ENCODE measurements at places on chromosomes 6 and 20.

GRCh38 chr6:143642403-143642802, 35.4 kb upstream of the PHACTR2 start:
- DNase-seq, result no peak

DNA sequence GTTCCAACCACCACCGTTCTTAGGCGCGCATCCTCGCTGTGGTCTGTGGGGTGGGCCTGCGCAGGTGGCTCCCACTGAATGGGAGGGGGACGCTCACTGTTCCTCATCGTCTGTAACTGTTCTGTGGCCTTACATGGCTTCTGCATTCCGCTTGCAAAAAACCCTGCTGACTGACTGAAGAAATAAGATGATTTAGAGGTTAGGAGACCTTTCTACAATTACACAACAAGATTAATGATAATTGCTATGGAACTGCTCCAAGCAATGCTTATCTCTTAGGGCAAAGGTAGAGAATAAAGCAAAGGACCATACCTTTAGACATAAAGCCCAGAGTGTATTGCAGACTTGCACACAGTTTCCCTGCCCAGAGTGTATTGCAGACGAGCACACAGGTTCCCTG, 14.4 kb upstream of the DACT2 start:
- no peak for DNase-seq

- DNase-seq, result peak; percentile 56
Observed at GRCh38 chr6:31620586-31621319, at the start of gene PRRC2A. TSS of gene PRRC2A (plus strand) at chr6:31620715. CDS start at chr6:31622790, 2,075 bp downstream.

- DNase-seq, result no peak
Observed at GRCh38 chr6:33757906-33758305, 11.2 kb upstream of the IP6K3 start.
